Mucosa of gallbladder (tissue), 1 donor: ENCODE measurements at places on chromosomes 2 and 18. TPM values are rescaled to one million over a fixed set of nuclear protein-coding genes. Genes with fewer than 3 reads are reported as not detected.

DNA sequence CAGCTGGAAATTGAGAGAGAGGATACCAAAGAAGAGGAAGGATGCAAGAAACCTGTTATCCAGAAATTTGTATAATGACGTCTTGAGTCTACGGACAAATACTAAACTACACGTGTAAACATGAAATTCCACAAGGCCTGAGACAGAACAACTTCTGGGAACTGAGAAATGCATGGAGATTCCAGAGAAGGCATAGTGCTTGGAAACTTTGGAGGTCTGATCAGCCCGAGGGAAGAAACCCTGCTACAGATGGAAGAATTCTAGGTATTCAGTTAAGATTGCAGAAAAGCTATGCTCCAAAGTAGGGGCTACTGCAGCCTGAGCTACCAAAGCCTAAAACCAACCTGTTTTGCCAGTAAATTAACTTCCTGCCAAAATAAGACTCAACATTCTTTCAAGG, 120.4 kb downstream of the PDCL3 start:
- no peak for DNase-seq

- DNase-seq = no peak
Measured at GRCh38 chr2:42879913-42880737, 87.7 kb upstream of the HAAO start.

GRCh38 chr18:74949611-74950010, 259.3 kb downstream of the PTGR3 start:
- DNase-seq = no peak

The GCA gene
- total RNA-seq = 37.4 TPM

DNA sequence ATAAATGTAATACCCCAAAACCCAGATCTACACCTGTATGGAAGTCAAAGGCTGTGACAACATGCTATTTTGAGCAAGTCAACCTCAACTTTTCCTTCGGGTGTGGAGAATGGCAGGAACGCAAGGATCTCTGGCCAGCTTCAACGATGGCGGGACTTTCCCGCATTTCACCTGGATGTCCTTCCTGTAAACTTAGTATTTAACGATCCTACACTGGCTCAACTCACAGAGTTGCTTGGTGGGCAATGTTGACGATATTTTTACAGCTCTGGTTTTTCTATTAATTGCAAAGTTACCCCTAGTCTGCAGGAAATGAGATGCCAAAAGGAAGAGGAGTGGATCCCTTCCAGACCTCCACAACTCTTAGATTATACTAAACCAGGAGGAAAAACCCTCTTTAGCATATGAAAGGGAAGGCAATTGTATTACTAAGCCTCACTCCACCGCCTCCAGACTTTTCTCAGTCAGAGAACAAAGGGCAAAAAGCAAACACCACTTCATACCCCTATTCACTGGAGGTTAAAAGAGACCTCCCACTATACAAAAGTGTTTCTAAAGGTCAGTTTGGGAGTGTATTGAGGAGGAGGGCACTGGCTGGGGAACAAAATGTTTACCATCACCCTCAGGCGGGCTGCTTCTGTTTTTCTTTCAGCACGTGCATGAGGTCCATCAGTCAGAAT, 56.5 kb upstream of the ACVR1 start:
- DNase-seq = no peak

The ELOA2 gene
- total RNA-seq = not detected

The WNT6 gene
- 1.5 TPM for total RNA-seq

The PLEKHB2 gene
- total RNA-seq = 71.4 TPM

- DNase-seq = peak; percentile 56
Measured at GRCh38 chr2:136378712-136379595, 261.0 kb upstream of the CXCR4 start.

The C2orf81 gene
- 12.9 TPM for total RNA-seq

- DNase-seq = no peak
Measured at GRCh38 chr2:158500333-158500732, 43.6 kb downstream of the PKP4 start.

GRCh38 chr2:135091681-135092080, 39.6 kb downstream of the RAB3GAP1 start:
- DNase-seq = no peak
